ENCODE measurements at places on chromosomes 6 and 20. TPM values are rescaled to one million over a fixed set of nuclear protein-coding genes. Genes with fewer than 3 reads are reported as not detected.

GRCh38 chr6:143884216-143884900 lies 20.1 kb downstream of the ZC2HC1B start:
- DNase-seq = no peak

- no peak for DNase-seq
Measured at GRCh38 chr6:67916399-67916798, 718.7 kb upstream of the ADGRB3 start.

DNA sequence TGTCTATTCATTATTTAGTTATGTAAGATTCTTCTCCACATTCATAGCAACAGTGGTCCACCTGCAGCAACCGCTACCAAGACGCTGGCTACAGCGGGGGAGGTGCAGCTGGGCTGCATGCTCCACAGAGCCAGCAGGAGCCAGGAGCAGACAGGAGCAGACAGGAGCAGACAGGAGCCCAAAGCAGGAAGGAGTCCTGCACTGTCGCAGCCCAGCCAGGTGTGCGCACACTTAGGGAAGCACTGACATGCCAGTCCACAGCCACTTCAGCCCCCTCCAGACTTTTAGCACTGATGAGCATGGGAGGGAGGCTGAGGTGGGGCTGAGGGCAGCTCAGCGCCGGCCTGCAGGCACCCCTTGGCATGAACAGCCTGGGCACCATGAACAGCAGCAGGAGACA lies 19.6 kb downstream of the KIF16B start:
- DNase-seq = no peak

GRCh38 chr20:16672299-16672698 lies 57.5 kb upstream of the SNRPB2 start:
- no peak for DNase-seq

DNA sequence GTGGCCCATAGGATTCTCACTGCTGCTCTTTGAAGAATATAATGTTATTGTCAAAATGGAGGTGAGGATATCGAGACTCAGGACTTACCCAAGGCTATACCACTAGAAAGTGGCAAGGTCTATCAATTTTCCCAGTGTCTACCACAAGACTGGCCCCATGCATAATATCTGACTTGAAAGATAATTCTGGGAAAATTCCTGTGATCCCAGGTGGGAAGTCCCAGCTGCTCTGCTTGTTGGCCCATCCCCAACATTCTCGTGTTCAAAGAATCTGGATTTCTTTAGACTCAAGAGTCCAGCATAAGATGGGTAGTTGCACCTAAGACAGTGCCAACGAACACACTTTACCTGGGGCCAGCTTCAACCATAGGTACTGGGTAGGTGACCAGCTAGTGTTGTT lies 120.7 kb upstream of the DTNBP1 start:
- no peak for DNase-seq

GRCh38 chr6:40972814-40973213 lies 66.2 kb downstream of the UNC5CL start:
- DNase-seq = no peak

DNA sequence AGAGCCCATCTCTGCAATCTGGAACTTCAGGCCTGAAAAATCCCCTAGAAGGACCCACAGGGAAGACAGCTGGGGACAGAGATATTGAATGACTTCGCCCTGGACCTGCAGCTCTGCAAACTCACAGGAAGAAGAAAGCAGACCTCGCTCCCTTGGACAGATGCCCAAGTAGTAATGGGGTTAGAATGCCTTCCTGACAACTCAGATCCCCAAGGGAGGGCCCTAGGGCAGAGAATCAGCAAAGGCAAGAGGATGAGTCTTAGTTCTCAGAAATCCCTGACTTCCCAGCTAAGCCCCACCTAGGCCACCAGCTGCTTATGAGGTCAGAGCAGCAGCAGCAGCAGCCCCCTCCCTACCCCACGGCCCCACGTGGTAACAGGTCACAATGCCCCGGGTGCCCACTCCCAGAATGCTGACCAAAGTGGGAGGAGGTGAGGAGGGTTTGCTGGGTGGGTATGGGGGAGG lies at the start of gene C20orf141:
Gene C20orf141, plus strand, starts transcription at position 401 of the 465 bp plus-strand sequence. CDS start 198 bp downstream, outside the sequence.
- DNase-seq = no peak

- no peak for DNase-seq
Measured at GRCh38 chr6:137728386-137729349, 138.4 kb upstream of the TNFAIP3 start.

CSE1L gene
- polyA plus RNA-seq = 122 TPM

- DNase-seq = no peak
Measured at GRCh38 chr6:19432966-19433498, 404.1 kb upstream of the ID4 start.

YWHAB gene
- polyA plus RNA-seq = 251 TPM

TRIM10 gene
- polyA plus RNA-seq = 0.47 TPM

CALHM4 gene
- 0.94 TPM for polyA plus RNA-seq

GRCh38 chr6:162069995-162070394 lies 657.6 kb downstream of the PRKN start:
- no peak for DNase-seq

- DNase-seq = no peak
Measured at GRCh38 chr6:118103381-118104146, 196.5 kb downstream of the SLC35F1 start.

GRCh38 chr6:45569210-45569945 lies 191.6 kb upstream of the SUPT3H start:
- DNase-seq = no peak

DNA sequence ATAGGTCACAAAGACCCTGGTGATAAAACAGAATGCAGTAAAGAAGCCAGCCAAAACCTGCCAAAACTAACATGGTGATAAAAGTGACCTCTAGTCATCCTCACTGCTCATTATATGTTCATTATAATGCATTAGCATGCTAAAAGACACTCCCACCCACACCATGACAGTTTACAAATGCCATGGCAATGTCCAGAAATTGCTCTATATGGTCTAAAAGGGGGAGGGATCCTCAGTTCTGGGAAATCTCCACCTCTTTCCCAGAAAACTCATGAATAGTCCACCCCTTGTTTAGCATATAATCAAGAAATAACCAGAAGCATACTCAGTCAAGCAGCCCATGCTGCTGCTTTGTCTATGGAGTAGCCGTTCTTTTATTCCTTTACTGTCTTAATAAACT lies 40.4 kb upstream of the MC3R start:
- DNase-seq = no peak

- DNase-seq = no peak
Measured at GRCh38 chr6:125811259-125811658, 20.5 kb downstream of the NCOA7 start.

DNA sequence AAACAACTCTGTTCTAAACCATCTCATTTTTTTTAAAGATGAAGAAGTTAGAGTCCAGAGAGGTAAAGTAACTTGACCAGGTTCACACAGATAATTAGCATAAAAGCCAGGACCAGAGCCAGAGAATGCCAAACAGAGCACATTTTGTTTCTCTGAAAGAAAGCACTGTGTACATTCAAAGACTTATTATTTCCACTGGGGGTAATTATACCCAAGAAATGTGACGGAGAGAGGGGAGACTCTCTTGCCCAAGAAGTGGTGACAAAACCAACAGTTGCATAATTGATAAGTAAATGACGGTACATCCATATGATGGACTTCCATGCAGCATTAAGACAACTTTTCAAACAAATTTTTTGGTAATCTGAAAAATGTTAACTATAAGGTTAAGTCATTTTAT lies 111.6 kb downstream of the RTN4IP1 start:
- no peak for DNase-seq

DNA sequence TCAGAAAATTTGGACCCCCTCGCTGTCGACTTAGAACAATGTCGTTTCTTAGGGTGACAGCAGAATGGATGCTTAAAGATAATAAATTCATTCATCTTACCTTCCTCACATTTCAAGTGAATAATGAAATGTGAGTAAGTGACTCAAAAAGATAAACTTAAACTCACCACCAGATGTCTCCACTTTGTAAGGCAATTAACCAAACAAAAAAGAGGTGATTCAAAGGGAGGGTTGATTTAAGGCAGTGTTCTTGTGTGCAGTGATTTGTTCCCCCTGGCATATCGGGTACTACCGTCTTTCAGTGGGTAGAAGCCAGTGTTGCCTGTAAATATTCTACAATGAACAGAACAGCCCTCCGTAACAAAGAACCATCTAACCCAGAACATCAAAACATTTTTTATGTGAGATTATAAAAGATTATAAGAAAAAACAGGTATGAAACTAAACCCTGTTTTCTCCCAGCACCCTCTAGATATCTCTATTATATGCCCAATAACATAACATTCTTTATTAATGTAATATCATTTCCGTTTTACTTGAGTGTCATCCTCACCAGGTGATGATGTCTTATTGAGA lies 589.7 kb downstream of the CBLN4 start:
- DNase-seq = no peak

CLVS2 gene
- 0.31 TPM for polyA plus RNA-seq

OR2H1 gene
- polyA plus RNA-seq = not detected

DNA sequence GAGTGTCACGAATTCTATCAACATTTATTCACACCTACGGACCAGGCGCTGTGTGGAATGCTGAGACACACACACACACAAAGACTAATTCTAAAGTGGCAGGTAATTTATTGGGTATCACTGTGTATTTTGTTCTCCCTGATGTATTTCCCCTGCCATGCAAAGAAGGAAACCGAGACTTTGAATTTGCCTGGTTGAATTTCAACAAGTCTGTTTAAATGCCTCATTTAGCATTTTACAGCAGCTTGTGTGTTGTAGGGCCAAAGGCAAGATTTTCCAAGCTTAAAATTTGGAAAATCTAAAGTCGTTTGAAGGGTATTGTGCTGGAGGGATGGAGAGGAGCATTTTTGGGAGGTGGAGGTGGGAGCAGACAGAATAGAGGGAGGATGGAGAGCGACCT lies 274.4 kb upstream of the ZFP64 start:
- DNase-seq = no peak

- no peak for DNase-seq
Measured at GRCh38 chr6:25042536-25042935, 106.8 kb upstream of the RIPOR2 start.

DNA sequence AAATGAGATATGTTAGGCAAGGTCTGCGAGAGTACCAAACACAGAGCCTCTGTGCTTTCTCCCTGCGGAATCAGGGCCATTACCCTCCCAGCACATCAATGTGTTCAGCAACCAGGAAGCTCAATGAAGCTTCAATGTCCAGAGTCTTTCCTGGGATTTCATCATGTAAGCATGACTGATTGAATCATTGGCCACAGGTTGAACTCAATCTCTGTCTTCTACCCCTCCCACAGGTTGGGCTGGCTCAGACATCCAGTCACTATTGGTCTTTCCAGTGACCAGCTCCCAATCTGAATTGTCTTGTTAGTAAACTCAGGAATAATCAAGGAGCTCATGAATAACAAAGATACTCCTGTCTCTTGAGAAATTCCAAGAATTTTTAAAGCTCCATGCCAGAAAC lies 2.7 kb upstream of the DTD1 start:
- DNase-seq = no peak

ARMC12 gene
- 0.86 TPM for polyA plus RNA-seq

PRRT1 gene
- polyA plus RNA-seq = 2.5 TPM

PKHD1 gene
- 20.6 TPM for polyA plus RNA-seq

GPANK1 gene
- polyA plus RNA-seq = 31.0 TPM

DNA sequence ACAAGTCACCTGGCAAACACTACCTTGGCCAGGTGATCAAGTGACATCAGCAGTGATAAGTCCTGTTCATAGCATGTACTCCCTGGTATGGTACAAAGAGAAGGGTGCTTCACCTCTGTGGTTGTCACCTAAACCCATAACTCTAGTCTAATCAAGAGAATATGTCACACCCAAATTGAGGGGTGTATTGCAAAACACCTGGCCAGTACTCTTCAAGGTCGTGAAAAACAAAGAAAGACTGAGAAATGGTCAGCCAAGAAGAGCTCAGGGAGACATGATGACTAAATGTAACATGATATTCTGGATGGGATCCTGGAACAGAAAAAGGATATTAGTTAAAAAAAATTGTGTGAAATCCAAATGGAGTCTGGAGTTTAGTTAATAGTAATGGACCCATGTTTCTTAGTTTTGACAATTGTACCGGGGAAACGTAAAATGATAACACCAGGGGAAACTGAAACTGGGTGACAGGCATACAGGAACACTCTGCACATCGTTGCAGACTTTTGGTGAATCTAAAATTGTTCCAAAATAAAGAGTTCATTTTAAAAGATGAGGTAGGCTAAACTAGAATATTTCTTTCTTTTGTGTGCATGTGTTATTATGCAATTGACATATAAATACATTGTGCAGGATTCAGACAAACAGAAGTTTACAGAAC lies 262.0 kb downstream of the CDC5L start:
- DNase-seq = no peak

DNA sequence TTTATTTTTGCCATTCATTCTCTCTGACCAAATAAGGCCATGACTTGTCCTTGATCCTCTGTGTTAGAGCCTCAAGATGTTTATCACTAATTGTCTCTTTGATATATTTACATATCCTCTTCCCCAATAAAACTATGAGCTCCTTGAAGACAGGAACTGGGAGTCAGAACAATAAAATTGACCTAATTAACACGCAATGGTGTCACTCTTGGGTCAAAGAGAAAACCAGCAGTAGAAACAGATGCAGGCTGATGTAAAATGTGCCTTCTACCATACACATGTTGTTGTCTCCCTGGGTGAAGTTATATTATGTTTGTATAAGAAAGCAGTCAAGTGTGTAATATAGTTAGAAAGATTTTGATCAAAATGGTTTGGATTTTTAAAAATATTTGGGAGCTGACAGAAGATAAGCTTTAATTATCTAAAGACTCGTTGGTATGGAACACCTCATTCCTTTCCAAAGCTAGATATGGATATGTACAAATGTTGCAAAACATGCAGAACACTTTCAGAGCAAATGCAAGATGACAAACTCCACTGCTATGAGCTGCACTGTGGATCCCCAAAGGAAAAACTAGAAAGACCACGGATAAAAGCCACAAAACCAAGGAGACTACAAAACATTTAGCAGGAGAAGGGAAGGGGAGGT lies 109.7 kb upstream of the STMND1 start:
- no peak for DNase-seq
